ENCODE measurements at places on chromosomes 2 and 18.

GRCh38 chr18:46035696-46036680, 36.1 kb downstream of the PSTPIP2 start:
- ATAC-seq = no peak

GRCh38 chr2:122112216-122113005, 357.0 kb downstream of the TSN start:
- ATAC-seq = no peak

DNA sequence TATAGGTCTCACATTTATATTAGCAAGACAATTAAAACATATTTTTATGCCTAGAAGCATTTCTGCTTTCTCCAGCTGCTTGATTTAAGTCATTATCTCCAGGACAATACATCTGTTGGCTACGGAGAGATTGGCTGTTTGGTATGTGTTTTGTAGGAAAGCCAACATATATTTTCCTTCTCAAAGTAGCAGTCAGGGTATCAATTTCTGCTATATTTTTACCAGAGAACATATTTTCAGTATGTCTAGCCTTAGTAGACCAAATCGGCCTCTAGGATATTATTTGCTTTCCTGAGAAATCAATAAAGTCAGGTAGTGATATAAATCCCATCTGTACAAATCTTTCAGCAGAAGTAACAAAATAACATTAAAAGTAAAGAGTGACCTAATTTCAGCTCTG, 150.0 kb upstream of the COL3A1 start:
- no peak for ATAC-seq

DNA sequence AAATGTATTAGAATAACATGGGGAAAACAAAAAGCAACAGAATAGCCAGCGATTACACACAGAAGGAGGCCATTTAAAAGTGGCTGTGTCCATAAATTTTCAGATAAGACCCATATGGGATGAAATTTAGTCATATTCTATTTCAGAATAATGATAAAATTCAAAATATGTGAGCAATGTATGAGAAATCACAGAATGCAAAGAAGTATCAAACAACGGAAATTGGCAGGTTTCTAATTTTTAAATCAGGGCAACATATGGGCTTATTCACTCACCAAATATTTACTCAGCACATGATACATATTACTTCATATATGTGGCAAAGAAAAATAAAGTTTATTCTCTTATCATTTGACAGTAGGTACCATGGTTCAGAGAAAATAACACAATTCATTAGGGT, 208.5 kb downstream of the GRB14 start:
- ATAC-seq = no peak

All from motor neuron (in vitro differentiated cells).